WTC11 (cell line): ENCODE measurements at places on chromosomes 16 and 17.
A peak's percentile ranks its signal among the peaks of the same experiment; 100 is the strongest.

GRCh38 chr17:52376137-52376536, 217.6 kb upstream of the CA10 start:
- no peak overlapping the region for H3K4me3 ChIP-seq
- peaks cover 30% of the 10 kb centered on the region for H3K36me3 ChIP-seq
- peak; percentile 10 for DNase-seq
- no peaks in the 10 kb centered on the region for H3K4me1 ChIP-seq

GRCh38 chr17:73061161-73061560, 31.3 kb downstream of the SLC39A11 start:
- no peaks in the 10 kb centered on the region for H3K4me1 ChIP-seq
- no peaks in the 10 kb centered on the region for H3K27me3 ChIP-seq
- H3K4me3 ChIP-seq = no peak overlapping the region
- no peak overlapping the region for H3K27ac ChIP-seq
- no peaks in the 10 kb centered on the region for H3K36me3 ChIP-seq

DNA sequence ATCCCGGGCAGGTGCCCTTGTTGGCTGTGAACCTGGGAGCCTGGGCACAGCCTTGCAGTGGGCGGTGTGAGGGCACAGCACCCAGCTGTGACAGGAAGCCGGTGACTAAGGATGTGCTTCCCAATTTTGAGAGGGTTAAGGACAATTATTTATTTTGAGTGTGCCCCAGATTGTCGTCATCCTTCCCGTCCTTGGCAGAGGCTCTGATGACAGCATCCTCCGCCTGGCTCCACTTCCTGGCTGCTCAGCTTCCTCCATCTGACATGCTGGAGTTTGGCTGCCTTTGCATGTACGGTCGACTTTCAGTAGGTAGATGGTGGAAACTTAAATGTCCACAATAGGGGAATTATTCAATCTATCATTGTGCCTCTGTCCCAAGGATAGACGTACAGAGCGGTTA, 282.4 kb upstream of the EEF2KMT start:
- DNase-seq = no peak
- H3K27ac ChIP-seq = no peak overlapping the region
- H3K27me3 ChIP-seq = no peaks in the 10 kb centered on the region; the same call in 1 of the 2 replicates
- H3K4me1 ChIP-seq = peaks cover 9% of the 10 kb centered on the region
- no peaks in the 10 kb centered on the region for H3K36me3 ChIP-seq

DNA sequence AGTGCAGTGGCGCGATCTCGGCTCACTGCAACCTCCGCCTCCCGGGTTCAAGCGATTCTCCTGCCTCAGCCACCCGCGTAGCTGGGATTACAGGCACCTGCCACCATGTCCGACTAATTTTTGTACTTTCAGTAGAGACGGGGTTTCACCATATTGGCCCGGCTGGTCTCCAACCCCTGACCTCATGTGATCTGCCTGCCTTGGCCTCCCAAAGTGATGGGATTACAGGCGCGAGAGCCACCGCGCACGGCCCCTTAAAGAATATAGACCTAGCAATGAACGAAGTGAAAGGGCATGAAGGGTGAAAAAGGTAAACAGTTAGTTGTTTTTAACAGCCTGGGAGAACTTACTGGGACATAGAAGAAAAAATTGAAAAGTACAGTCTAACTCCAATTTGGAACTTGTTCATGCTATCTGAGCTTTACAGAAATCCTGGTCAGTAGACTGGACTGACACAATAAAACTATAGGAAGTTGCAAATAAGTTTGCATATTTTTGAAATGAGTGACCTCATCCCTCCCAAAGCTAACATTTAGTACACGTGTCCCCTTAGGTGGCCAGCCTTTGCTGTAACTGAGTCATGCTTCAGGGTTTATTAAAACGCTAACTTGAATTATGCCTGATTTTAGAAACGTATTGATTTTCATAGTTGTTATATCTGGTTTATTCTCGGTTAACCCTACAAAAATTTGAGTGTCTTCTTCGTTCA, 1.8 kb downstream of the COG1 start:
- H3K36me3 ChIP-seq = peaks cover 35% of the 10 kb centered on the region
- no peak for DNase-seq
- peak overlapping the region; percentile 55 for H3K4me3 ChIP-seq
- H3K27ac ChIP-seq = peak overlapping the region; percentile 27; the same call in 1 of the 2 replicates
- no peaks in the 10 kb centered on the region for H3K27me3 ChIP-seq

- no peaks in the 10 kb centered on the region for H3K4me1 ChIP-seq
- H3K27me3 ChIP-seq = peaks cover 11% of the 10 kb centered on the region
- DNase-seq = no peak
- H3K27ac ChIP-seq = no peak overlapping the region
- H3K4me3 ChIP-seq = no peak overlapping the region
- peaks cover 76% of the 10 kb centered on the region for H3K36me3 ChIP-seq
Measured at GRCh38 chr16:8373676-8374431, 216.5 kb downstream of the TMEM114 start.

GRCh38 chr17:73214851-73215250, 22.0 kb downstream of the COG1 start:
- H3K27me3 ChIP-seq = no peaks in the 10 kb centered on the region
- peaks cover 18% of the 10 kb centered on the region for H3K36me3 ChIP-seq
- H3K4me3 ChIP-seq = no peak overlapping the region
- H3K4me1 ChIP-seq = peaks cover 16% of the 10 kb centered on the region

GRCh38 chr16:30621765-30622164, 11.6 kb upstream of the ZNF689 start:
- no peaks in the 10 kb centered on the region for H3K36me3 ChIP-seq
- no peak overlapping the region for H3K4me3 ChIP-seq
- H3K27me3 ChIP-seq = peaks cover 55% of the 10 kb centered on the region
- no peak for DNase-seq

GRCh38 chr16:8761078-8761477, 36.4 kb downstream of the TMEM186 start:
- H3K4me3 ChIP-seq = no peak overlapping the region
- peaks cover 18% of the 10 kb centered on the region for H3K4me1 ChIP-seq
- H3K27ac ChIP-seq = no peak overlapping the region
- DNase-seq = no peak
- H3K36me3 ChIP-seq = no peaks in the 10 kb centered on the region
- H3K27me3 ChIP-seq = no peaks in the 10 kb centered on the region

DNA sequence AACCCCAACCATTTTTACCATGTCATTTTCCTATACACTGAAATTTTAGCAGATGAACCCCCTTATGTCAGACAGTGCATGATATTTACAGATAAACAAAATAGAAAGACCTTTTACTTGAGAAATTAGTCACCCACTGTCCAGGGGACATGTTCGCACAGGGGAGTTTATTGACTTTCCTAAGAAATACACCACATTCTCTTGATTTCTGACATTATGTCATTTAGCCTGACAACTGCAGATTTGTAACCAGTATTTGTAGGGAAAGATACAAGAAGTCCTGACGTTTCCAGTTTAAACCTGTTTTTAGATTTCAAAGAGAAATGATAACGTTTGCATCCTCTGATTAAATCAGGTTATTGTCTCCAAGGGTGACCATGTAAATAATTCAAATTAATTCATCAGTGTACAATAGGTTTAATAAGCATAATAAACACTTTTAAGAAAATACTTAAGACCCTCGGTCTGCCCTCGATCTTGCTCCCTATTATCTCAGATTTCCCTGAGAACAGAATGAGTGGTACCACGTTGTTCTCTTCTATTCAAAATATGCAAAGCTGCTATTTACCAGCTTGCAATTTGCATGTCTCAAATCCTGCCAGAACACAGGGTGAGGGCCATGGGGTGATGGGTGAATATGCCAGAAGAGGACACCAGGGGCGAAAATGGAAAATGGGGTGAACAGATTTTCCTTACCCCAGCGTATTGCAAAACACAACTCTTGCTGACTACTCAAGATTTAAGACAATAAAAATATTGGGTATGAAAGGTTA, 2.1 kb upstream of the LYRM9 start:
- peaks cover 22% of the 10 kb centered on the region for H3K27me3 ChIP-seq
- DNase-seq = no peak
- H3K27ac ChIP-seq = 0 out of 2 replicates have a peak overlapping the region, but pooled peaks have one; percentile 43
- peak overlapping the region; percentile 46 for H3K4me3 ChIP-seq
- H3K36me3 ChIP-seq = no peaks in the 10 kb centered on the region

GRCh38 chr16:3054965-3055733, 8.8 kb downstream of the MMP25 start:
- no peak overlapping the region for H3K27ac ChIP-seq
- H3K4me1 ChIP-seq = peaks cover 25% of the 10 kb centered on the region
- H3K27me3 ChIP-seq = peaks cover 10% of the 10 kb centered on the region; the same call in 1 of the 2 replicates

- DNase-seq = no peak
- no peaks in the 10 kb centered on the region for H3K27me3 ChIP-seq
- H3K36me3 ChIP-seq = peaks cover 56% of the 10 kb centered on the region
- H3K4me1 ChIP-seq = no peaks in the 10 kb centered on the region
- no peak overlapping the region for H3K27ac ChIP-seq
- no peak overlapping the region for H3K4me3 ChIP-seq
Measured at GRCh38 chr17:81607431-81607830, 29.5 kb downstream of the NPLOC4 start.

DNA sequence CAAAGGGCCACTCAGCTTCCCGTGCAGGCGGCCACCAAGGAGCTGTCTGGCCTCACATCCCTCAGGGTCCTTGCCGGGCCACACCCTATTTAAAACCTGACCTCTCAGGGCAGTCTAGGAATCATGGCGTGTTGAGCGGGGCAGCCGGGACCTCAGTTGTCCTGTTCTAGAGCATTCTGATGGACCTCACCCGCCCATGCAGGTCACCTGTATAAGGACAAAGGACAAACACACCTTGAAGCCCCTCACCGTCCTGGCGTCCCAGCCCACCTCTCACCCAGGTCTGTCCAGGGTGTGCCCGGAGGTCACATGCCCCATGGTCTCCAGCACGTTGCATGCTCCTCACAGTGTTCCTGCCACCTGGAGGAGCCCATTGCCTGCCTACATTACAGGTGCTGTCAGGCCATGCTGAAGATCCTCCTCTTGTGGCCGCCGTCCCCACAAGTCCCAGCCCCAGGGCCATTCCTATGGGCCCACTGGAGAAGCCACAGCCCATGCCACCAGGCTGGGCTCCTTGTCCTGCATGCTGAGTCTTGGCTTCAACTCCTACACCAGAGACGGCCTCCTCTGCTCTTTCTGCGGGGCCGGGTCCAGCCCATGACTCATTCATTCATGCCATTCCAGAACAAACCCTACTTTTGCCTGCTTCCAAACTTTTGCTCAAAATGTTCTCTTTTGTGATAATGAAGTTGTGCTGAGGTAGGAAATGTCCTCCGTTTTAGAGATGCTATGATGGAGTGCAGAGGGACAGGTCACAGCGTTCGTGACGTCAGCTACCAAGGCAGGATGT, 46.3 kb downstream of the PEMT start:
- no peak overlapping the region for H3K27ac ChIP-seq
- no peaks in the 10 kb centered on the region for H3K36me3 ChIP-seq
- H3K4me3 ChIP-seq = no peak overlapping the region
- H3K4me1 ChIP-seq = peaks cover 4% of the 10 kb centered on the region; the same call in 1 of the 2 replicates
- no peaks in the 10 kb centered on the region for H3K27me3 ChIP-seq

DNA sequence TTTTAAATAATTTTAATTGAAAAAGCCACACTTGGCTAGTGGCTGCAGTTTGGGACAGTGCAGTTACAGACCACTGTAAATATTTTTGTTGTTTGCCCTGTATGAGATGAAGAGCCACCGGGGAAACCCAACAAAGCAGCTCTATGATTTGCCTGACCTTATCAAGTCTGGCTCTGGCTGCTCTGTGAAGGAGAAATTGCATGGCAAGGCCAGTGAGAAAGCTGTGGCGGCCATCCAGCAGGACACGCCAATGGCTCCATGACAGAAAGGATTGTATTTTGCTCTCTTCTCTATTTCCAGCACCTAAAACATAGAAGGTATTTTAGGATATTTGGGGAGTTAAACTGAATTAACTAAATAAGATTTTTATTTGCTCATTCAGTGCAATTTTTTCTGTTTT, 330.0 kb upstream of the DYNLRB2 start:
- no peak overlapping the region for H3K4me3 ChIP-seq
- no peaks in the 10 kb centered on the region for H3K36me3 ChIP-seq
- no peaks in the 10 kb centered on the region for H3K4me1 ChIP-seq
- no peaks in the 10 kb centered on the region for H3K27me3 ChIP-seq

GRCh38 chr16:85003725-85004586, 7.4 kb downstream of the ZDHHC7 start:
- H3K4me3 ChIP-seq = no peak overlapping the region
- peaks cover 5% of the 10 kb centered on the region for H3K36me3 ChIP-seq
- H3K27ac ChIP-seq = peak overlapping the region; percentile 92

GRCh38 chr16:17571499-17572093, 100.8 kb upstream of the XYLT1 start:
- no peak overlapping the region for H3K27ac ChIP-seq

GRCh38 chr17:77089124-77089490, 51.7 kb upstream of the SEC14L1 start:
- no peaks in the 10 kb centered on the region for H3K27me3 ChIP-seq
- peaks cover 38% of the 10 kb centered on the region for H3K36me3 ChIP-seq
- peaks cover 26% of the 10 kb centered on the region for H3K4me1 ChIP-seq
- DNase-seq = no peak

DNA sequence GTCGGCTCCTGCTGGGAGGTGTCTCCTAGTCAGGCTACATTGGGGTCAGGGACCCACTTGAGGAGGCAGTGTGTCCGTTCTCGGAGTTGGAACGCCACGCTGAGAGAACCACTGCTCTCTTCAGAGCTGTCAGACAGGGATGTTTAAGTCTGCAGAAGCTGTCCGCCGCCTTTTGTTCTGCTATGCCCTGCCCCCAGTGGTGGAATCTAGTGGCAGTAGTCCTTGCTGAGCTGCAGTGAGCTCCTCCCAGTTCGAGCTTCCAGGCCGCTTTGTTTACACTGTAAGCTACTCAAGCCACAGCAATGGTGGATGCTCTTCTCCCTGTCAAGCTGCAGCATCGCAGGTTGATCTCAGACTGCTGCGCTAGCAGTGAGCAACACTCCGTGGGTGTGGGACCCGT, 36.0 kb downstream of the ITFG1 start:
- peak; percentile 62 for DNase-seq
- peaks cover 31% of the 10 kb centered on the region for H3K36me3 ChIP-seq
- peaks cover 14% of the 10 kb centered on the region for H3K4me1 ChIP-seq

DNA sequence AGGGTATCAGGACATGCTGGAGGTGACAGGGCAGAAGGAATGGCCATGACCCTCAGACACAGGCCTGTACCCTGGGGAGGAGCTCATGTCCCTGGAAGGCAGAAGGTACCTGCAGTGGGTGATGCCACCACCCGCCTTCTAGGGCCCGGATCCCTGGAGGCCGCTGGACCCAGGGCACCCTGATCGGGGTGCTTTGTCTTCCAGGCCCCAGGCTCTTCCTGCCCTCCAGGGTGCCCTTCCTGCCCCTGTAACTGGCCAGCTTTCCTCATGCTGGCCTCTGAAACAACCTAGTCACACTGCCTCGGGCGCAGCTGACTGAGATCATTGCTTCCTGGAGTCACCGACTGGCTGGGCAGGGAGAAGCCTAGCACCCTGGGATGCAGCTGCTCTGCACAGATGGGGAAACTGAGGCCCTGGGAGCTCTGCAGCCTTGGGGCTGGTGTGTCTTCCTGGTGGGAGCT, 5.8 kb downstream of the ADCY7 start:
- no peak for DNase-seq
- no peak overlapping the region for H3K27ac ChIP-seq
- peaks cover 4% of the 10 kb centered on the region for H3K4me1 ChIP-seq
- no peak overlapping the region for H3K4me3 ChIP-seq

GRCh38 chr17:3888343-3889171, 4.3 kb downstream of the CAMKK1 start:
- no peak overlapping the region for H3K4me3 ChIP-seq
- peak; percentile 57 for DNase-seq
- 0 out of 2 replicates have a peak, but pooled peaks cover 5% of the 10 kb centered on the region for H3K36me3 ChIP-seq
- peaks cover 28% of the 10 kb centered on the region for H3K4me1 ChIP-seq
